Osteoblast (primary cell): ENCODE measurements at places on chromosomes 11 and 22.
A peak's percentile ranks its signal among the peaks of the same experiment; 100 is the strongest.

DNA sequence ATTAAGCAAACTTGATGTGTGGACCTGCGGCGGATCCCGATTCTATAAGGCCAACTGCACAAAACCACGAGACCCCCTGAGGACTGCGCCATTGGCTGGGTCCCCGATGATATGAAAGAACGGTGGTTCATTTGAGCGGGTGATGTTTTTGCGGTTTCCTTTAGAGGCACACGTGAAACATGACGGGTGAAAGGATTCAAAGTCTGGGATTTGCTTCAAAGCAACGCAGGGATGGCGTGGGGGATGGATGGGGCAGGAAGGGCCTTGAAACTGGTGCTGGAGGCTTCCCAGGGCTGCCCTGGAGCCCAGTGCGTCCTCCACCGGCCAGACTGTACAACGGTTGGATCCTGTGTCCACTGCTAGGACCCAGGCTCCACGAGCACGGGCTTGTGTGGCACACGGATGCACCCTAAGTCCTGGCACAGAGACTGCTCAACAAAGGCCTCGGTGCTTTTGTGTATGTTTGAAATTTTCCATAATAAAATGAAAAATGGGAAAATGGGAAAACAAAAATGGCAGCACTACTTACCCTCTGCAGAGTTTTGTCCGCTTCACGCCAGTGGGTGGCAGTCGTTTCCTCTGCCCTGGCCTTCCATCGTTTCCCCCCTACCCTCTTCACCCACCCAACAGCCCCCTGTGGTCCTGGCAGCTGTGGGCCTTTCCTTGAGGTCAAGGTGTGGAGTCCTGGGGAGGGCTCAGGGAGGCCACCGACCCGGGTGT is 3.6 kb downstream of the ASCL2 start:
- DNase-seq: peak; percentile 65

DNA sequence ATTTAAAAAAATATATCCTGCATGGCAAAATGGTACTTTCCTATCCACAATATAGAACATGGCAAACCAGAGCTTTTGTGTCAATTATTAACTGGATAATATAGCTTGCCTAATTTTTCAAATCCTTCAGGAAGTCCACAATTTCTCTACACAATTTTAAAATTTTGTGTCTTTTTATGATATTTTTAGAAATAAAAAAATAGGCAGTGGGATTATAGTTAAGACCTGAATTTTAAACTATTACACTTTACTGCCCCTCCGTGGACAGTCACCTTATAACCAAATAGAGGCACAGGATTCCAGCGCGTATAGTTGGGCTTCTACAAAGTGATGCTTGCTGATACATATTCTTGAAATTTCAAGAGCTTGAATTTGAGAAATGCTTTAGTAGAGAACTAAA is 2.1 kb upstream of the DMC1 start:
- DNase-seq: peak; percentile 62

DNA sequence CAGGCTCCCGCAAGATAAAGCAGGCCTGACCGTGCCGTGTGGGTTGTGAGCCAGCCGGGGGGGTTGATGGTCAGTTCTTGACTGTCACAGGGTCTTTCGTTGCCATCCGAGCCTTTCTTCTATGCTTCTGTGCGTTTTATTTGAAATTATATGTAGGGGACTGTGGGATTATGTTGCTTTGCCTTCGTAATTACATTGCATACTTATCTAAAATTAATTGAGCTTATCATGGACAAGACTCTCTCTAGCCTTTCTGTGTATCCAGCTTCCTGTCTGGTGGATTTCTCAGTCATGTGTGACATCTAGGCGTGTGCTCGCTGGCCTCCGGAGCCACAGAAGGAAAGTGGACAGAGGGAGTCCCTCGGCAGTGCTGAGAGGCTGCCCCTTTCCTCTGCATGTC is 93.2 kb downstream of the TBC1D22A start:
- DNase-seq: no peak

DNA sequence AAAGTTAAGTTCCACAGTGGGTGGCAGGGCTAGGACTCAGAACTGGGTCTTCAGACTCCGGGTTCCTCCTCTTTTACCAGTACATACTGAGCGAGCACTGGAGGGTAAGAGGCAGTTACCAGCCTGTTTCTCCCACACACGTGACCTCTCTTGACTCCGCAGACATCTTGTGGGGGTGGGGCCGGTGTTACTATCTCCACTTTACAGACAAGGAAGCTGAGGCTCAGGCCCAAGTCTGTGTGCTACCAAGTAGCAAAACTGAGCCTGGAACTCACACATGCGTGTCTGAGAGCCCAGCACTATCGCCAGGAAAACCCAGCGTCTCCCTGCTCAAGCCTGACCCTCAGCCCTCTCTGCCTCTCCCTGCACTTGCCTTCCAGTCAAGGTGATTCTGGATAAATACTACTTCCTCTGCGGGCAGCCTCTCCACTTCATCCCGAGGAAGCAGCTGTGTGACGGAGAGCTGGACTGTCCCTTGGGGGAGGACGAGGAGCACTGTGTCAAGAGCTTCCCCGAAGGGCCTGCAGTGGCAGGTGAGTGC is 16.0 kb upstream of the SMIM35 start:
- no peak for DNase-seq

DNA sequence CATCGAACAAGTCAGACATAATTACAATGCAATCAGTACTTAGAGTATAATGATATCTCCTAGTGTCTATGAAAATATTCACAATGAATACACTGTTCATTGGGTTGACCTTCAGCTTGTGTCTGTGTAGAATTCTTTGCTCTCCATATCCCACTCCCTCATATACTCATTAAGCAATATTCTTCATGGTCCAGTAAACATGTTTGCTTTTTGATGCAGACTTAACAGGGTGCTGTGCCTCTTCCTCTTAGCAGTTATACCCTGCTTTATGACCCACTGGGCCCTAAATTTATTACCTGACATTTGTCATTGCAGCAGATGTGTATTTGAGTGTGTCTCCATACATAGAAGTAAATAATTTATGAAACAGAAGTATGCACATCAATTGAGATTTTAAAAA is 352.5 kb upstream of the CCDC179 start:
- no peak for DNase-seq

DNA sequence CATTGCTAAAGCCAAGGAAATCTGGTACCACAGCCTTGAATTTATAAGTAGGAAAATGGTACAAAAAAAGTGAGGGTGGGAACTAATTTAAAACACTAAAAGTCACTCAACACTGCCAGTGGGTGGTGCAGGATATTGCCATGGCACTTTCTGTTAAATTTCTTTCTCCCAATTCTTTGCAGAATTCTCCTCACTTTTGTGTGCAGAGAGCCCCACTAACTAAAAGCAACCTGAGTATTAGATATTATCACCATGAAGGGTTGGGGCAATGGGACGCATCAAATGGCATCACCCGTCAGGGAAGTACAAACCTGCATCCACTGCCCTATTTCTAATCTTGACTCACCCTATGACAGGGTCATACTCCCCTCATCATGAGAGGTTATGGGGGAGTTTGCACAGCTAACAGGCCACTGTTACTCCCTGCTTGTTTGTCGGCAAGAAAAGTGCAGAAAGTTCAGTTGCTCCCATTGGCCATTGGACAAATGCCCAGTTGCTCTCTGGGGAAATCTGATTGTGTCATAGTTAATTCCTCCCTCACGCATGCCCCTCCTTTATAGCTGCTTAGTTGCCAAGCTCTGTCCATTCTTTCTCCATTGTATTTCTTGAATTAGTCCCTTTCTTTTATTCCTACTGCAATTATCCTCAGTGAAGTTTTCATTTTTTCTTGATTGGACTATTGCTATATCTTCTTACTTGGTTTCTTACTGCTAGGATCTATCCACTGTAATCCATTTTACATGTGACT is 93.8 kb upstream of the BLID start:
- no peak for DNase-seq

GRCh38 chr22:23911318-23911980 is 17.3 kb downstream of the MIF start:
- DNase-seq: no peak

- no peak for DNase-seq
Measured at GRCh38 chr22:24068717-24069297, 57.7 kb downstream of the CABIN1 start.

DNA sequence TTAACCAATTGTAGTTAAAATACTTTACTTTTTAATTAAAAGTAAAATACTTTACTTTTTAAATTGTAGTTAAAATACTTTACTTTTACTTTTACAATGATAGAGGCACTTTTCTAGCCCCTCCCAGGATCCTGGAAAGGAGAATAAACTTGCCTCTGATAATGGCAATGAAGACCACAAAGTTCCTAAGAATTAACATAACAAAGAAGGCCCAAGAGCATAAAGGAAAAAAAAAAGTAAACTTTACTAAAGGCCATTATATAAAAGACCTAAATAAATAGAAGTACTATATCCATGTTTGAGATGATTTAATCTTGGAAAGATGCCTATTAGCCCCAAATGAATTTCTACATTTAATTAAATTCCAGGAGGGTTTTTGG is 129.1 kb upstream of the THY1 start:
- DNase-seq: no peak

DNA sequence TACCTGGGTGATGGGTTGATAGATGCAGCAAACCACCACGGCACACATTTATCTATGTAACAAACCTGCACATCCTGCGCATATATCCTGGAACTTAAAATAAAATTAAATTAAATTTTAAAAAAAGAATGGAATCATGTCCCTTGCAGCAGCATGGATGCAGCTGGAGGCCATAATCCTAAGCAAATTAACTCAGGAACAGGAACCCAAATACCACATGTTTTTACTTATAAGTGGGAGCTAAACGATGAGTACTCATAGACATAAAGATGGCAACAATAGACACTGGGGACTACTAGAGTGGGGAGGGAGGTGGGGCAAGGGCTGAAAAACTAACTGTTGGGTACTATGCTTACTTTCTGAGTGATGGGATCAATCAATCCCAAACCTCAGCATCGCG is 40.9 kb downstream of the CWC15 start:
- no peak for DNase-seq

GRCh38 chr11:95294701-95295100 is 63.7 kb upstream of the SESN3 start:
- no peak for DNase-seq

- no peak for DNase-seq
Measured at GRCh38 chr11:44018127-44018521, 29.7 kb upstream of the ACCSL start.

DNA sequence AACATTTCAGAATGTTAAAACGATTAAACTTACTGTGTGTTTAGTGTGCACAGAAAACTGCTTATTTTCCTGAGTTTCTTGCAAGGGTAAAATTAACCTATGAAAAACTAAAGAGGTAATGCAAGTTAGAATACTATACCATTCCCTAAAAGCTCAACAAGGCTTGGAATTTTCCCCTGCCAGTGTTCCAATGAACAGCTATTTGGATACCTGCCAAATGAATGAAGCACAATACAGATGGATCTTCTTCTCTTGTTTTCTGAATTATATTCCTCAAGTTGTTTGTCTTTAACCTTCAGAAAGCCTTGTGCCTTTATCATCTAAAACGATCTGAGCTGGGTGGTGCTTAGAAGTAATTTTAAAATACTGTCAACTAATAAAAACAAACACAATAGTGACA is 204.5 kb downstream of the LRRC4C start:
- DNase-seq: no peak

DNA sequence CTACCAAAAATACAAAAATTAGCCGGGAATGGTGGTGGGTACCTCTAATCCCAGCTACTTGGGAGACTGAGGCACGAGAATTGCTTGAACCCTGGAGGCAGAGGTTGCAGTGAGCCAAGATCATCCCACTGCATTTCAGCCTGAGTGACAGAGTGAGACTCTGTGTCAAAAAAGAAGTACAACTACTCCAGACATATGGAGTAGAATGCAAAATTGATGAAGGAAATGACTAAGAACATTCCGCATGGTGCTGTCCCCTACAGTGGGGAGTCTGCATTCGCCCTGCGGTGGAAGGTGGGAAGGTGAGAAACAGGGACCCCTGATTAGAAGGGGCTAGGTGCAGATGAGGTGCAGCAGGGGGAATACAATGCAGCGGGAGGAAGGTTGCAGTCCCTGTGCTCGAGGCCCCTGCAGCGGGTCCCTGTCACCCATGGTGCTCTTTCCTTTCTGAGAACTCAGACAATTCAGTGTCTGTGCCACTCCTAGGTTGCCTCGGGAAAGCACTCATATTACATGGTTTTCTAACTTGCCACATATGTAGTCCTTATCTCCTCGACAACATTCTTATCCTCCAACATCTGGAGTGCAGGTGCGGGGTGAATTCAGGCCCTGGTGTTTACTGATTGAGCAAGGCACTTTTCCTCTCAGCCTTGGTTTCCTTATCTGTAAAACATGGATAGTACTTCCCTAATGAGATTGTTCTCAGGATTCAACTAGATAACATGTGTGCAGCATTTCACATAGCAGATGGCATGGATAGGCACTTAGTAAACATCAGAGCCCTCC is 5.2 kb downstream of the POLD4 start:
- DNase-seq: peak; percentile 49

DNA sequence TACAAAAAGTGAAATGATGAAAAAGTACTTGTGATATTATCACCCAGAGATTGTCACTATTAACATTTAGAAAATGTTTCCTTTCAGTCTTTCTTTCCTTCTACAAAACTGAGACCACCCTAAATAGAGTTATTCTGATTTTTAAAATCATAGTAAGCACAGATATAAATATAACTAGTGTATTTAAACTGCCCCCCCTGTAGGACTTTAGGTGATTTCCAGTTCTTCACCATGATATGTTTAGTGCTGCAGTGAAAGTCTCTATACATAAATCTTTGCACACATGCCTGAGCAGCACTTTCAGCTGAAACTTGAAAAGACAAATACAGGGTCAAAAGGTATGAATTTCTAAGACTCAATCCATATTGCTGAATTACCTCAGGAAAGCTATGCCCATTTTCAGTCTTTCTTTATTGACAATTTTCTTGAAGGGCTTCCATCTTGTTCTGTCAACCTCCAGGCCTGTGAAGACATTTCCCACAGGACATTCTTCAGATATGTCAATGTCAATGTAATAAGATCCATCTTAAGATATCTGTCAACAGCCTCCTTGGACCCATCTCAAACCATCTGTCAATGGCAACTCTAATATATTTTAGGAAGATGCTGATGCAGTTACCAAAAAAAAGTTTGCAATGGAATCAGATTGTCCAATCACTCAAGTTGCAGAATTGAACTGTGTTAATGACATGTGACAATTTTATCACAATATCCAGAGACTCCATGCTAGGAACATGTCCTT is 30.8 kb upstream of the LDLRAD3 start:
- DNase-seq: no peak

- DNase-seq: no peak
Measured at GRCh38 chr11:132855516-132855915, 676.8 kb downstream of the OPCML start.

DNA sequence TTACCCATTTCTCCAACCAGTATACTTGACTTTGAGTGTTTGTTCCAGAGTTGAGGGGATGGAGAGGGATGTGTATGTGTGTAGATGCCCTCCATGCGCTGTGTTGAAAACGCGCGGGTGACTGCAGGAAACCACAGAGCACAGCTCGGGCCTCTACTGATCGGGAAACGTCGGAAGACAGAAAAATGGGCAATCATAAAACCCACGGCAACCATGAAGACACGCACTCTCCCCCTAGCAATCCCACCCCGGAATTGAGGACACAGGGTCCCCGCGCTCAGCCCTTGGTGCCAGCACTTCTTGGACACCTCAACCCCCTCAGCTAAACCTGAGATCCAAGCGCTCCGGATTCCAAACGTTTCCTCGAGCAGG is 251 bp upstream of the UQCC3 start:
- peak; percentile 77 for DNase-seq

- DNase-seq: peak; percentile 79
Measured at GRCh38 chr11:5684036-5684645, 733 bp downstream of the TRIM5 start.
